Tibial nerve (tissue), 4 donors: ENCODE measurements at places on chromosomes 2 and 18.

DNA sequence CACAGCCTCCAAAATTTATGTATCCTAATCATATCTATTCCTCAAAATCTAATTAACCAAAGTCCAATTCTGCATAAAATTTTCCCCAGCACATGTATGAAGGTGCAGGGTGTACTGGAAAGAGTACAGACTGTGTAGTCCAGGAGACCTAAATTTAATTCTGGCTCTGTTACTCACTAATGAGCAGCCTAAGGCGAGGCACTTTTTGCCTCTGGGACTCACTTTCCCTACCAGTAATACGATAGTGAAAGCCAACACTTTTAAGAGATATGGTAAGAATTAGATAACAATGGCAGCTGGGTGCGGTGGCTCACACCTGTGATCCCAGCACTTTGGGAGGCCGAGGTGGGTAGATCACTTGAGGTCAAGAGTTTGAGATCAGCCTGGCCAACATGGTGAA, 177.7 kb downstream of the PIEZO2 start:
- DNase-seq: no peak
- H3K27me3 ChIP-seq: no peaks in the 10 kb centered on the region
- H3K27ac ChIP-seq: no peak overlapping the region
- H3K4me3 ChIP-seq: no peak overlapping the region

DNA sequence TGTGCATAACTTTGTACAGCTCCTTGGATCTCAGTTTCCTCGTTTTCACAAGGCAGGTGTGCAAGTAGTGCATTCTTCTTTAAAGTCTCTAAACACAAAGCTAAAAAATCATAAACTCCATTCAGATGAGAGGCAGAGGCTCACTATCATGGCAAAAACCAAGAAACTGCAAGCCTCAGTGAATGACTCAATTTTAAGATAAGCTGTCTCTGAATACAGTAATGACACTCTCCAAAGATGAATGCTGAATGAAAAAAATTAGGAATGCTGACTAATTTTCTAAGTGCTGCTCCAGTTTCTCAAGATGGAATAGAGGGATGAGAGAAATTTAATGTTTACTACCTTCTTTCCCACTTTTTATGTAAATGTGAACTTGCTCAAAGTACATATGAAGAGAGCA, 17.2 kb downstream of the B4GALT6 start:
- no peaks in the 10 kb centered on the region for H3K4me1 ChIP-seq
- no peak overlapping the region for H3K27ac ChIP-seq
- no peak for DNase-seq
- no peaks in the 10 kb centered on the region for H3K27me3 ChIP-seq
- H3K4me3 ChIP-seq: no peak overlapping the region

DNA sequence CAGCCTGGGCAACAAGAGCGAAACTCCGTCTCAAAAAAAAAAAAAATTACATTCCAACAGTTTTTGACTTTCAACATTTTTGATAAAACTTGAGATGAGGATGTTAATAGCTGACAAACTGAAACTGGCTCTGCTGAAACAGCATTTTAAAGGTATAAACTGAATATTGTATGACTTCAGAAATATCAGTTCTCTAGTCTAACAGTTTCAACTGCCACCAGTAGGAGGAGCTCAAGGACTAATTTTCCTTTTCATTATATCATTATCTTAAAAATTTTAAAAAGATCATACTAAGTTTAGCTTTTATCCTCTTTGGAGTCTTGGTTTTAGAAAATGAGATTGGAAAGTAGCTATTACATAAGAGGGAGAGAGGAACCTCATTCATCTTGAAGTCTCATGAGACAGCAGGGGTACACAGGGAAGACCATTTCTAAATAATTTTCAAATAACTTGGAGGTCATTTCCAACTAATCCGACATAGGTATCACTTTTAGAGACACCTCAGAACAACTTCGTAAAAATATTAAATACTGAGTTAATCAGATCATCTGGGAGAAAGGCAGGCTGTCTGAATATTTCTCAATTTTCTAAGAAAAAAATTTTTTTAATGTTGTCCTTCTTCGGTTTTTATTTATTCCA, 37.6 kb upstream of the MCM6 start:
- peak; percentile 68 for DNase-seq
- no peaks in the 10 kb centered on the region for H3K27me3 ChIP-seq
- no peak overlapping the region for H3K27ac ChIP-seq
- H3K4me3 ChIP-seq: no peak overlapping the region
- no peaks in the 10 kb centered on the region for H3K36me3 ChIP-seq

DNA sequence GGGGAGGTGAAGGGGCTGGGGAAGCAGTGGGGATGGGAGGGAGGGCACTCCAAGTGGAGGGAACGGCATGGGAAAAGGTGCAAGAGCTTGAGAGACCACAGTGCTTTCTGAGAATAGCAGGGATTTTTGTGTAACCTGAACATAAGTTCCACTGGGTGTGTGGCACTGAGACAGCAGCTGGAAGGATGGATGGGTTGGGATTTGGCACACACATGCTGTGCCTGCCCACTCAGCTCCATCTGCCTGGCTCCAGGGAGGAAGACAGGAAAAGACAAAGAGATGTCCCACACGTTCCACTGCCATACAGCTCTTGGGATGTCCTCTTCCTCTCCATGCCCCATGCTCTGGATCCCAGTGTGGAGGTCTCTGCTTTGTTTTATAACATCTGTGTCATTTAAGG, 114.1 kb upstream of the TEX51 start:
- no peak overlapping the region for H3K4me3 ChIP-seq
- H3K36me3 ChIP-seq: no peaks in the 10 kb centered on the region
- H3K27me3 ChIP-seq: no peaks in the 10 kb centered on the region
- no peak overlapping the region for H3K27ac ChIP-seq

DNA sequence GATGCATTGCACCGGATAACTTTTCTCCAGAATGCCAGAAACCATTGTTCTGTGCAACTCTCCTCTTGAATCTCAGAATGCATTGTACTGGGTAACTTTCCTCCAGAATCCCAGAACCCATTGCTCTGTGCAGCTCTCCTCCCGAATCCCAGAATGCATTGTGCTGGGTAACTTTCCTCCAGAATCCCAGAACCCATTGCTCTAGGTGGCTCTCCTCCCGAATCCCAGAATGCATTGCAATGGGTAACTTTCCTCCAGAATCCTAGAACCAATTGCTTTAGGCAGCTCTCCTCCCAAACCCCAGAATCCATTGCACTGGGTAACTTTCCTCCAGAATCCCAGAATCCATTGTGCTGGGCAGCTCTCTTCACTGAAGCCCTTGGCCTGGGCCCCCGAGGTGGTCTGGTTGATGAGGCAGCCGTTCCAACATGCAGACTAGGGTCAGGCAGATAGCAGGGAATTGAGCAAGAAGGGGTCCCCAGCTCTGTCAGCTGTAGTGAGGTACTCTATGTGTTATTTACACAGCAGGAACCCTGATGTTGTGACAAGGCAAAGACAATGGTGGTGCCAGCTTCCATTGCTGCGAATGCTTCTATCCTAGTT, 9.4 kb downstream of the FOSL2 start:
- no peaks in the 10 kb centered on the region for H3K27me3 ChIP-seq
- no peak overlapping the region for H3K27ac ChIP-seq
- DNase-seq: no peak
- H3K4me1 ChIP-seq: peaks cover 52% of the 10 kb centered on the region
- H3K4me3 ChIP-seq: no peak overlapping the region

GRCh38 chr2:62597323-62597722, 91.3 kb upstream of the TMEM17 start:
- peak overlapping the region; percentile 74 for H3K27ac ChIP-seq
- no peaks in the 10 kb centered on the region for H3K27me3 ChIP-seq
- H3K4me3 ChIP-seq: no peak overlapping the region
- peak; percentile 25 for DNase-seq
- H3K36me3 ChIP-seq: no peaks in the 10 kb centered on the region

DNA sequence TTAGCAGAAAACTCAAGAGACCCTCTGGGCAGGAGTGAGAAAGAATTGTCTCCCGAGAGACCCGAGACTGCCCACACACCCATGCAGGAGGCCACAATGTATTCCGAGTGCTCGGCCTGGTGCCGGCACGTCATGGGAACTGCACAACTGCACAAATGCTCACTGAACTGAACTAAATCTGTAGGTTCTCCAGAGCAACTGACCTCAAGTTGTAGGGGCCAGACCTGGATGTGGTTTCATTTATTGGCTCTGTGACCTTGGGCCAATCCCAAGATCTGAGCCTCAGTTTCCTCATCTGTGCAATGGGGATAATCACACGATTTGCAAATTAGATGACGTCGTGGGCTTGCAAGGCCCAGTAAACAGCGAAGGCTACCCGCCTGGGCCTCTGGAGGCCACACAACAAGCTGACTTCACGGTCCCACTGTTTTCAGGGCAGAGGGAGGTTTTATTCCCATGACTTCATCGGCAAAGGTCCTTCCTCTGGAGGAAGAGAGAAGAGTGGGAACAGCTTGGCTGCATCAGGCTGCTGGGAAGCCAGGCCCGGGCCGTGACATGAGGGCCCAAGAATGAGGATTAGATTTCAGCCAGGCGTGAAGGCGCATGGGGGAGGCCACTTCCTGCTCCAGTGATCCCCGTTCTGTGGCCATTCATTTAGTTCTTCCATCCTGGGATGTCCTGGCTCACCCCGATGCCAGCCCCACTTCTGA, 3.6 kb upstream of the ERFE start:
- H3K36me3 ChIP-seq: no peaks in the 10 kb centered on the region
- H3K27me3 ChIP-seq: peaks cover 20% of the 10 kb centered on the region
- no peak overlapping the region for H3K4me3 ChIP-seq
- H3K27ac ChIP-seq: no peak overlapping the region
- DNase-seq: no peak

DNA sequence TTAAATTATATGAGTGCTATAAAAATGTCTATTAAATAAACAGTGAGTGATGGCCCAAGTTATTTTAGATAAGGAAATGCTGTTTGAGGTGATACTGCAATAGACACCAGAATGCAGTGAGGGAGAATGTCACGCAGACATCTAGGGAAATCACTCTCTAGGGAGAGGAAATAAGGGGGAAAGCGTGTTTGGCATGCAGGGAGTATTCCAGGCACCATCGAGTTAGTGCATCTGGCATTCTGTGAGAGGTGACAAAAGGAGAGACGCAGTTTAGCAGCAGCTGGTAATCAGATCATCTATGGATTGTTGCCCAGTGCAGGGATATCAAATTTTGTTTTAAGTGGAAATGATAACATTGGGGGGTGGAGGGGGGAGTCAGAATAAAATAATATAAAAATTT, 175.4 kb upstream of the NETO1 start:
- no peaks in the 10 kb centered on the region for H3K36me3 ChIP-seq
- no peak for DNase-seq
- H3K27ac ChIP-seq: no peak overlapping the region
- H3K4me3 ChIP-seq: no peak overlapping the region
- no peaks in the 10 kb centered on the region for H3K4me1 ChIP-seq
- H3K27me3 ChIP-seq: no peaks in the 10 kb centered on the region

DNA sequence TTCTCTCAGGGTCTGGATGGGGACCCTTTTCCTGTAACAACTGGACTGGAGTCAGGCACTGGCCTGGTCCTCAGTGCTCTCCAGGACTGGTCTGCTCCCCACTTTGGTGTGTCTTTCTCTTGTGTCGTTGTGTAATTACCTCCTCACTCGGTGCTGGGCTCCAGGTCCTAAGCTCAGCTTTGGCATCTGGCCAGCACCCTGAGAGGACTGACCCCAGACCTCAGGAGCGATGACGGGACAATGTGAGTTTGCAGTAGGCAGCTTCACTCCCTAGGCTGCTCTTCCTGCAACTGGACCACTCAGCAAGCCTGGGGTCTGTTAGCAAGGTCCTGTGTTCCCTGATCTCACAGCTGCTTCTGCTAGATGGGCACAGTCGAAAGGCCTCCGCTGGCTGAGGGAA, 93.8 kb downstream of the COLEC12 start:
- no peak for DNase-seq
- no peaks in the 10 kb centered on the region for H3K27me3 ChIP-seq
- H3K4me1 ChIP-seq: no peaks in the 10 kb centered on the region
- H3K36me3 ChIP-seq: no peaks in the 10 kb centered on the region
- no peak overlapping the region for H3K4me3 ChIP-seq
- H3K27ac ChIP-seq: no peak overlapping the region

- no peak overlapping the region for H3K4me3 ChIP-seq
- no peak overlapping the region for H3K27ac ChIP-seq
- H3K4me1 ChIP-seq: no peaks in the 10 kb centered on the region
- H3K36me3 ChIP-seq: no peaks in the 10 kb centered on the region
- H3K27me3 ChIP-seq: no peaks in the 10 kb centered on the region
- DNase-seq: no peak
Measured at GRCh38 chr2:191038741-191039140, 24.8 kb upstream of the STAT1 start.

- H3K4me3 ChIP-seq: no peak overlapping the region
- no peak for DNase-seq
- H3K27me3 ChIP-seq: no peaks in the 10 kb centered on the region
Measured at GRCh38 chr18:9986156-9986930, 72.5 kb downstream of the VAPA start.

GRCh38 chr2:224922142-224922727, 120.0 kb downstream of the DOCK10 start:
- DNase-seq: no peak
- H3K27me3 ChIP-seq: no peaks in the 10 kb centered on the region
- H3K27ac ChIP-seq: peak overlapping the region; percentile 17
- H3K4me3 ChIP-seq: no peak overlapping the region

GRCh38 chr2:220585241-220585640, 957.8 kb downstream of the SLC4A3 start:
- no peaks in the 10 kb centered on the region for H3K27me3 ChIP-seq
- H3K36me3 ChIP-seq: no peaks in the 10 kb centered on the region
- no peak overlapping the region for H3K27ac ChIP-seq
- no peaks in the 10 kb centered on the region for H3K4me1 ChIP-seq
- H3K4me3 ChIP-seq: no peak overlapping the region
- DNase-seq: no peak

DNA sequence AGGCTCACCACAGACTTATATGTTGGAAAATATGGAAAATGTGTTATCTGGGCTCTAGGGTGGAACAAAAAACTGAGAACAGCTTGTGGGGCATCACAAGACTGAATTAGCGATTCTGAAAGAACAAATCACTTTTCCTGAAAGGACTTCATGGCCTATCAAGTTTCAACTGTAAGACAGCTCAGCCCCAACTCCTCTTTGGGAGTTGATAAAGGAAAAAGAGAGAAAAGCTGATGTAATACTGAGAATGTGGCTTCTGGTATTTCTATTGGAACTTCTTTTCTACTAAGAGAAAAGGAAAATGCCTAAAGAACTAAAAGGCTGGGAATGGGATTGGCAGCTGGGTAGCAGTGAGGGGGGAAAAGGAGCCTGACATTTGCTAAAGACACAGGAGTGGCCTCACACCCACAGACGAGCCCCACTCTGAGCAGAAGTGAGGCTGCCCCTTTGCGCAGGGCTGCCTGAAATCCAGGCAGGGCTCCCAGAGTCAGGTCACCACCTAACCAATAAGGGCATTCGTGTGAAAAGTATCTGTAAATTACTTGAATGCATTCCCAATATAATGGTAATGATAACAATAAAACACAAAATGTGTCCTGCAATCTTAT, 75.6 kb downstream of the LRP2 start:
- no peaks in the 10 kb centered on the region for H3K4me1 ChIP-seq
- no peak overlapping the region for H3K4me3 ChIP-seq
- no peak for DNase-seq
- no peak overlapping the region for H3K27ac ChIP-seq
- no peaks in the 10 kb centered on the region for H3K36me3 ChIP-seq

- peaks cover 77% of the 10 kb centered on the region for H3K36me3 ChIP-seq
- no peak overlapping the region for H3K27ac ChIP-seq
- no peaks in the 10 kb centered on the region for H3K27me3 ChIP-seq
- no peak for DNase-seq
- no peak overlapping the region for H3K4me3 ChIP-seq
- no peaks in the 10 kb centered on the region for H3K4me1 ChIP-seq
Measured at GRCh38 chr2:151478011-151478410, 68.3 kb downstream of the RIF1 start.

- no peak overlapping the region for H3K27ac ChIP-seq
- no peaks in the 10 kb centered on the region for H3K36me3 ChIP-seq
Measured at GRCh38 chr2:82959727-82960126, 1499.4 kb downstream of the SUCLG1 start.

- H3K27me3 ChIP-seq: no peaks in the 10 kb centered on the region
- no peak overlapping the region for H3K4me3 ChIP-seq
- peaks cover 56% of the 10 kb centered on the region for H3K36me3 ChIP-seq
- H3K4me1 ChIP-seq: no peaks in the 10 kb centered on the region
Measured at GRCh38 chr2:61255580-61256437, 93.8 kb downstream of the C2orf74 start.
